ENCODE measurements at places on chromosomes 16 and 17. TPM values are rescaled to one million over a fixed set of nuclear protein-coding genes. Genes with fewer than 3 reads are reported as not detected.

The NPIPA7 gene
- 3.4 TPM for total RNA-seq

The PRSS33 gene
- not detected for total RNA-seq

The KLHL10 gene
- total RNA-seq: 0.29 TPM

The KRT23 gene
- not detected for total RNA-seq

The TP53TG3C gene
- total RNA-seq: not detected

The MYL11 gene
- 0.83 TPM for total RNA-seq

The G6PC1 gene
- not detected for total RNA-seq

The POLDIP2 gene
- 76.4 TPM for total RNA-seq

The SAMD14 gene
- 3.7 TPM for total RNA-seq

The EPX gene
- not detected for total RNA-seq

The CACNB1 gene
- total RNA-seq: 14.1 TPM

The ASGR1 gene
- 0.76 TPM for total RNA-seq
